Glutamatergic neuron (in vitro differentiated cells): ENCODE measurements at places on chromosomes 12 and 14. TPM values are rescaled to one million over a fixed set of nuclear protein-coding genes. Genes with fewer than 3 reads are reported as not detected.

DNA sequence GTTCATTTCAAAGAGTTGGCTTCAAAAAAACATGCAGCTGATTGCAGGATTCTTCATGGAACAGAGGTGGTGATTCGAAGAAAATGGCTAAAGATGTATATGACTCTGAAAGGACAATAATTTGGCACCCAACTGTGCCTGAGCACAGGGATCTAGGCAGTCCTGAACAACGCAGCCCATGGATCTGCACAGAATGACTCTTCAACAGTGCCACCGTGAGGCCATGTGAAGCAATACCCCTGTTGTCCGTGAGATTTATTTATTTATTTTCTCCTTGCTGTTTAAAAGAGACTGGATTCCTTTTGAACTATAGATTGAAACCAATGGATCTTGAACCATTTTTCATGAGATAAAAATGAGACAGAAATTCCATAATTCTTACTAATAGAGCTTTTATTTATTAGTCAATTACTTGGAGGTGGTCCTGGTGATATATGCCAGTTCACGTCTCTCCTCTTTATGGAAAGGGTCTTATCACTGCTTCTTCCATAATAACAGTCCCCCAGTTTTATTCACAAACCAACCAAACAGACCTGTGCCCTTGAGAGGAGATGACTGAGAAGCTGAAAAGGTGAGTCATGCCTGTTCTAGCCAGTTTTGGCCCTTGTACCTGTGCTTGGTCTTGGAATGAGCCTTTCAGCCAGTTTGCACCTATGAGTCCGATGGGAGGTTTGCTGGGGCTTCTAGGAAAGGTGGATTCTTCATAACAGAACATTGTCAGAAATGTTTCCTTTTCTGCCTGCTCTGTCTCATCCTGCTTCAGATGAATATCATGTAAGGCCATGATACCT, 1598.3 kb downstream of the AACS start:
- DNase-seq, result peak; percentile 23

DNA sequence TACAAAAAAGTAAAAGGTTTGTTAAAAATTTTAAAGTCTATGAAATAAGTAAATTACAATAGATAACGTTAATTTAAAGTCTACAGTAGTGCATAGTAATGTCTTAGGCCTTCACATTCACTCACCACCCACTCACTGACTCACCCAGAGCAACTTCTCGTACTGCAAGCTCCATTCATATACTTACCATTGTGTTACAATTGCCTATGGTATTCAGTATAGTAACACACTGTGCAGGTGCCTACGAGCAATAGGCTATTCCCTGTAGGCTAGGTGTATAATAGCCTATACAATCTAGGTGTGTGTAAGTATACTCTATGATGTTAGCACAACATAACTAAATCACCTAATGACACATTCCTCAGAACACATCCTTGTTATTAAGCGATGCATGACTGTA, 435.3 kb upstream of the TMTC1 start:
- no peak for DNase-seq

DNA sequence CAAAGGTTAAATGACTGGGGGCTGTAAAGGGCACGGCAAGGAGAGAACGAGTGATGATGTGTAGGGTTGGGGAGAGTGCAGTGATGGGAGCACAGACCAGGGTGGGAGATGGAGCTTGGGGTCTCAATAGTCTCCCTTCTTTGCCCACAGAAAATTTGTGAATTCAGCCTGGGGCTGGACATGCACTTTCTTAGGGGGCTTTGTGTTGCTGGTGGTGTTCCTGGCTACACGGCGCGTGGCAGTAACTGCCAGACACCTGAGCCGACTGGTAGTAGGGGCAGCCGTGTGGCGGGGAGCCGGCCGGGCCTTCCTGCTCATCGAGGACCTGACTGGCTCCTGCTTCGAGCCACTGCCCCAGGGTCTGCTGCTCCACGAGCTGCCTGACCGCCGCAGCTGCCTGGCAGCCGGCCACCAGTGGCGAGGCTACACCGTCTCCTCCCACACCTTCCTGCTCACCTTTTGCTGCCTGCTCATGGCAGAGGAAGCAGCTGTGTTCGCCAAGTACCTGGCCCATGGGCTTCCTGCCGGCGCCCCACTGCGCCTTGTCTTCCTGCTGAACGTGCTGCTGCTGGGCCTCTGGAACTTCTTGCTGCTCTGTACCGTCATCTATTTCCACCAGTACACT, 1.7 kb downstream of the FITM1 start:
- DNase-seq, result no peak

- peak; percentile 83 for DNase-seq
These were observed 920 bp downstream of the CDK17 start for GRCh38 chr12:96399120-96399918.

GRCh38 chr14:48974994-48975393, 611.2 kb downstream of the RPS29 start:
- DNase-seq, result no peak

PAX9 gene
- total RNA-seq, result not detected

MYBPC1 gene
- not detected for total RNA-seq
